Adrenal gland (tissue), 19 donors: ENCODE measurements at places on chromosomes 7 and 10. TPM values are rescaled to one million over a fixed set of nuclear protein-coding genes. Genes with fewer than 3 reads are reported as not detected.

GRCh38 chr7:72343991-72344390, 68.1 kb downstream of the CALN1 start:
- H3K27me3 ChIP-seq, result no peaks in the 10 kb centered on the region
- H3K27ac ChIP-seq, result no peak overlapping the region
- DNase-seq, result no peak
- H3K4me3 ChIP-seq, result no peak overlapping the region

GRCh38 chr10:1364151-1364910, 308.1 kb downstream of the WDR37 start:
- H3K36me3 ChIP-seq, result no peaks in the 10 kb centered on the region
- H3K27ac ChIP-seq, result no peak overlapping the region
- peaks cover 3% of the 10 kb centered on the region for H3K27me3 ChIP-seq
- DNase-seq, result no peak
- no peaks in the 10 kb centered on the region for H3K4me1 ChIP-seq
- no peak overlapping the region for H3K4me3 ChIP-seq

DNA sequence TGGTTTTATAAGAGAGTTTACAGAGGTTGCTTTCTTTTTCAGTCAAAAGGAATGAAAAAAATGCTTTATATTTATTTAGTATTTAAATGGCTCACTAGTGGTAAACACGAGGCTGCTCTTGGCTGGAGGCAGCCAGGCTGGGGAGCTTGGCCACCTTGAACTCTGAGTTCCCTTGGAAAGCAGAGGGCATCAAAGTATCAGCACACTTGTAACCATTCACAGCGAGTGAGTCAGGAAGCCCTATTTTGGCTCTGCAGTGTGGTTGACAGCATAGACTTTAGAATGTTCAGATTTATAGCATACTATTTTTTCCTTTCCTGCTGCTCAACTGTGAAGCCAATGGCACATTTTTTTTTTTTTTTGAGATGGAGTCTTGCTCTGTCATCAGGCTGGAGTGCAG, 51.6 kb downstream of the CYCS start:
- H3K4me1 ChIP-seq, result no peaks in the 10 kb centered on the region
- no peaks in the 10 kb centered on the region for H3K27me3 ChIP-seq
- H3K4me3 ChIP-seq, result no peak overlapping the region

GRCh38 chr10:131019696-131020095, 291.8 kb downstream of the TCERG1L start:
- H3K4me1 ChIP-seq, result no peaks in the 10 kb centered on the region
- DNase-seq, result no peak
- no peak overlapping the region for H3K27ac ChIP-seq
- no peak overlapping the region for H3K4me3 ChIP-seq
- no peaks in the 10 kb centered on the region for H3K27me3 ChIP-seq

- H3K36me3 ChIP-seq, result no peaks in the 10 kb centered on the region
- H3K27ac ChIP-seq, result no peak overlapping the region
- no peak overlapping the region for H3K4me3 ChIP-seq
- no peak for DNase-seq
- H3K27me3 ChIP-seq, result peaks cover 60% of the 10 kb centered on the region
Observed at GRCh38 chr10:101120884-101121653, 10.0 kb upstream of the TLX1 start.

ACBD7 gene
- 0.18 TPM for polyA plus RNA-seq

HNRNPA2B1 gene
- 987 TPM for polyA plus RNA-seq

NRG3 gene
- polyA plus RNA-seq, result 1.3 TPM
